ENCODE measurements at places on chromosomes 5 and 9. TPM values are rescaled to one million over a fixed set of nuclear protein-coding genes. Genes with fewer than 3 reads are reported as not detected.

GRCh38 chr5:148267962-148268361, 632 bp upstream of the SPINK13 start:
- DNase-seq: no peak

DNA sequence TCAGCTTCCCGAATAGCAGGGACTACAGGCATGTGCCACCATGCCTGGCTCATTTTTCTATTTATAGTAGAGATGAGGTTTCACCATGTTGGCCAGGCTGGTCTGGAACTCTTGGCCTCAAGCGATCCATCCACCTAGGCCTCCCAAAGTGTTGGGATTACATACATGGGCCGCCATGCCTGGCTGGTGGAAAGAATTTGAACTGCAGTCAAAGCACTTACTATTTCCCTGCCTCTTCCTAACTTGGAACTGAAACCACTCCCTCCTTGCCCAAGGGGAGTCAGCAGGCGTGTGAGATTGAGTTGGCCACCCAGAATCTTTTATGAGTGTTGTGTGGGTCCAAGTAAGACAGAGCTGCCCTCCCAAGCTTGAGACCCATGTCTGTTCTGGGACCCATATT, 86.1 kb upstream of the PTPN3 start:
- no peak for DNase-seq

GRCh38 chr5:170368586-170368985, 20.6 kb downstream of the KCNMB1 start:
- DNase-seq: no peak

GRCh38 chr9:16267281-16268066, 603.0 kb downstream of the BNC2 start:
- no peak for DNase-seq

DNA sequence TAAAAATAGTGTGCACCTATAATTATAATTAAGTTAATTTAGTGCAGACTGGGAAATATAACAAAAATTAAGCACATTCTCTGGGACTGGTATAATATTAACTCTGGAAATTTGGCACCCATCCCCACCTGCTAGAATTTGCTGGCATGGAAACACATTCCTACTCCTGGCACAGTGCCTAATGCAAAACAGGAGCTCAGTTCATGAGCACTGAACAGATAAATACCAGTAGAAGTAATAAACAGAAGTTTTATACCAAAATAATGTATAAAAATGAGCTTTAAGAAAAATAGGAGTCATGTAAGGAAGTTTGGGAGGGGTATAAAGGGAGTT, 23.7 kb upstream of the NPR3 start:
- no peak for DNase-seq

GRCh38 chr9:110391826-110392485, 54.3 kb upstream of the TXNDC8 start:
- no peak for DNase-seq

- peak; percentile 25 for DNase-seq
These were observed 27.0 kb upstream of the PRRC2B start for GRCh38 chr9:131366761-131367401.

DNA sequence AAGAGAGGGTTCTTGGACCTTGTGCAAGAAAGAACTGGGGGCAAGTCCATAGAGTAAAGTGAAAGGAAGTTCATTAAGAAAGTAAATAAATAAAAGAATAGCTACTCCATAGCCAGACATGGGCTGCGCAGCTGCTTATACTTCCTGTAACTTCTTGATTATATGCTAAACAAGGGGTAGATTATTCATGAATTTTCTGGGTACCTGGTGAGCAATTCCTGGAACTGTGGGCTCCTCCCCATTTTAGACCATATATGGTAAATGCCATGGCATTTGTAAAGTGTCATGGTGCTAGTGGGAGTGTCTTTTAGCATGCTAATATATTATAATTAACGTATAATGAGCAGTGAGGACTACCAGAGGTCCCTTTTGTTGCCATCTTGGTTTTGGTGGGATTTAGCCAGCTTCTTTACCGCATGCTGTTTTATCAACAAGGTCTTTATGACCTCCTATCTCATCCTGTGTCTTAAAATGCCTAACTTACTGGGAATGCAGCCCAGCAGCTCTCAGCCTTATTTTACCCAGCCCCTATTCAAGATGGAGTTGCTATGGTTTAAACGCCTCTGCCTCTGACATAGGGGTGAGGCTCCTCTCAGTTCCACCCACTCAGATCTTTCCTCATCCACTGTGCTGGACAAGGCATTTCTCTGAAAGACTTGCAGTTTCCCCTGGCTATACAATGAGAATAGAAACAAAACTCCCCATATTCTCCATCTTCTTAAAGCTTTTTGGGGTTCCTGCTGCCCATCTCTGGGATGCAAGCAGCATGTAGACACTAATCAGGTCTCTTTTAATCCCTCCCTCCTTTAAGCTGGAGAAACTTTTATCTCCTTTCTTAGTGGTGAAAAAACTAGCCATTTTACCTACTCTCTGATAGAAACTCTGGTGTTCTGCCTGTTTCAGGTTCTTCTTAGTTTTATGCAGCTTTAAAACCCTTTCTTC, 91.2 kb downstream of the ARRDC3 start:
- no peak for DNase-seq

NME5 gene
- total RNA-seq: not detected

GRCh38 chr9:115328677-115329076, 210.7 kb upstream of the TNC start:
- no peak for DNase-seq

GRCh38 chr5:109928046-109928445, 238.3 kb downstream of the MAN2A1 start:
- no peak for DNase-seq

TAF11L7 gene
- total RNA-seq: not detected

GRCh38 chr9:33140401-33141360, 26.5 kb downstream of the B4GALT1 start:
- DNase-seq: no peak

- DNase-seq: no peak
These were observed 180.9 kb upstream of the ANKRD55 start for GRCh38 chr5:56414066-56414465.

GRCh38 chr9:88890546-88890945, 100.7 kb upstream of the S1PR3 start:
- no peak for DNase-seq

GRCh38 chr5:95620030-95620869, at the start of gene GPR150:
GPR150 (plus strand) TSS chr5:95620087; CDS start chr5:95620276, 189 bp downstream.
- peak; percentile 71 for DNase-seq
